ENCODE measurements at places on chromosomes 3 and 15.

- no peak for DNase-seq
Measured at GRCh38 chr3:30311781-30312180, 294.6 kb upstream of the TGFBR2 start.

GRCh38 chr3:157363393-157363792, 73.3 kb upstream of the PTX3 start:
- DNase-seq = no peak

- DNase-seq = no peak
Measured at GRCh38 chr3:60303160-60303559, 948.1 kb downstream of the FHIT start.

DNA sequence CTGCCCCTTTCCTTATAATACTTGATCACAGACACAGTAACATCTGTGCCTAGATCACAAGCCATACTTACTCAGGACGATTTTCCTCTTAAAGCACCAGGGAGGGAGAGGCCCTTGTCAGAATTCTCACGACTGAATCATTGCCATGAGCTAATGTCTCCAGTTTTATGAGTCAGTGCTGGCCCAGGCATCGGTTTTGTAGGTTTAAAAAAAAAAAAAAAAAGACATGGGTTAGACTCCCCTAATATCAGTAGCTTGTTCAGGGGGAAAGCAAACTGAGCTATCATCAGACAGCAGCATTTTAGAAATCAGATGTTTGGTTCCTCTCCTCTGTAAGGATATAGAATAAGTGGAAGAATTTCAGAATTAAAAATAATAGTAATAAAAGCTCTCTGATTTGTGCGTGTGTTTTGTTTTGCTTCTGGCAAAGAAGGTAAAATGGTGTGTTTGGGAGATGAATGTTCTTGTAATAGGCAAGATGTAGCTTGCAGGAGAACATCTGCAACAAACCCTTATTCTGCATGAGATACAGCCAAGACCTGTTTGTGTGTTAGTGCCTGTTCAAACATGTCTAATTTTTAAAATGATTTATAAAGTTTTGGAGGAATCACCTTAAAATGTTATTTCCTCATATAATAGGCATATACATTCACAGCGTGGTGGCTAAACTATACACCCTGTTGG, 193.6 kb downstream of the TP63 start:
- DNase-seq = no peak

DNA sequence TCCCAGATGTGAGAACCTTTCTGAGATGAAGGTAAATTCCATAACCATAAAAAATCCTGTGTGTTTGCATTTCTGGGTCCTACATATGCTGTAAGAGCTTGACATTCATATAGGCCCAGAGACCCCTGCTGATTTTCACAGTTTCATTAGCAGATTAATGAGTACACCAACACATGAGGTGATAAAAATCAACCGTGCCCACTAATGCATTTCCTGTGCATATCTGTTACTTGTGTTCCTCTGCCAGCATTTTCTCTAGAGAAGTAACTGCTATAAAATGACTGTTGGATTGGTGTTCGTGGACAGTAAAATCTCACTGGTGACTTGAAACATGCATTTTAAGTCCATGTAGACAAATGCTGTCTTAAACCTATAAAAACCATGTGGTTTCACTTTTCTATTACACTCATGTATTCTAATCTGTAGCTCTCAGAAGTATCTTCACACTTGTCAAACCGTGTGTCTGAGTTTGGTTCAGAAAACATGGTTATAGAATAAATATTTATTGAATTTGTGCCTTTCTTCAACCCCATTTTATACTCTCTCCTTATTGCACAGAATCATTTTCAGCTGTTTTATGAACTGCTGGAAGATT, 14.6 kb downstream of the MAP2K5 start:
- no peak for DNase-seq

- DNase-seq = no peak
Measured at GRCh38 chr3:70856414-70857162, 544.1 kb upstream of the MDFIC2 start.

GRCh38 chr3:170240671-170241070, 18.4 kb downstream of the PRKCI start:
- DNase-seq = no peak

- no peak for DNase-seq
Measured at GRCh38 chr3:126365351-126366277, 8.4 kb upstream of the KLF15 start.

DNA sequence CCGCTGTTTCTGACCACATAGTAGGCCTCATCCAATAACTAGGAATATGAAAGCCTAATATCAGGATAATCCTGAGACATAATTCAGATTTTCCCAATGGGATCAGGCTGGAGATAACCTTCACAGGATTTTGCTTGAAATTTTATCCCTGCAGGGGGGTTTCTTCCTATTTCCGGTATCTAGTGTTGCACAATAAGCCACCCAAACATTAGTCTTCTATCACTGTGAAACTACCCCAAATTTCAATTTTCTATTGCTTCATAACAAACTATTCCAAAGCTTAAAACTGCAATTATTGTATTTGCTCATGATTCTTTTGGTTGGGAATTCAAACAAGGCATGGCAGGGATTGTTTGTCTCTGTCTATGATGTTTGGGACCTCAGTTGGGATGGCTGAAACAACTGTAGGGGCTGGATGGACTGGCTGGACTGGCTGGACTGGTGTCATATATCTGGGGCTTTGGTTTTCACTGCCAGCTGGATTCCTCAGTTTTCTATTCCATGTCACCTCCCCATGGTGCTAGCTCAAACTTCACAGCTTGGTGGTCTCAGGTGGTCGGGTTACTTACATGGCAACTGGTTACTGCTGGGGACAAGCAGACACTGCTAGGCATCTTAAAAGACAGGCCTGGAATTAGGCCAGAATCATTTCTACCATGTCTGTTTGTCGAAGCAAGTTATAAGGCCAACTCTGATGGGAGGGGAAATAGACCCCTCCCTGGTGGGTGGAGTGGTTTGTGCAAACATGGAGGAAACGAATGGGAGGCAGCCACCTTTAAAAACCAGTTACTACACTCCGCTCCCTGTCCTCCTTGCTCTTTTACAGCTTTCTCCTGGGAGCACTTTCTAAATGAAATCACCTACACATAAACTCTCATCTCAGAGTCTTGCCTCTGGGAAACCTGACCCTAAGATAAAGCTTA, 88.2 kb upstream of the STT3B start:
- no peak for DNase-seq

GRCh38 chr3:86790884-86791549, 199.9 kb downstream of the VGLL3 start:
- no peak for DNase-seq

DNA sequence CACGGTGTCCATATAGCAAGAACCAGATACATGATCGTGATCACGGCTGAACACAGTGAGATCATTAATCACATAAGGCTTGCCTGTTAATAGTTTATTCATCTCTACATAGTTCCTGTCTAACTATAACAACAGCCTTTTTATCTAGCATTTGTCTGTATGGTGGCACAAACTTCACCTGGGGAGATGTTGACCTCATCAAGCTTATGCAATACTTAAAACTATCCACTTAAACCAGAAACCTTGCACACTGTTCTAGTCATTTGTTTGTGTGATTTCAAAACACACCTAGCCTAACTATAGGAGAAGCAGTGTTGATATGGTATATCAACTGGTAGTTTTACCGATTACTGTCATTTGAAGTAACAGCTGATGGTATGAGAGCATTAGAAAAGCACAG, 124.8 kb downstream of the VPS13C start:
- no peak for DNase-seq

GRCh38 chr15:85403745-85404144, 23.3 kb downstream of the AKAP13 start:
- DNase-seq = no peak

GRCh38 chr3:45223889-45224727, 2.0 kb downstream of the TMEM158 start:
- no peak for DNase-seq

DNA sequence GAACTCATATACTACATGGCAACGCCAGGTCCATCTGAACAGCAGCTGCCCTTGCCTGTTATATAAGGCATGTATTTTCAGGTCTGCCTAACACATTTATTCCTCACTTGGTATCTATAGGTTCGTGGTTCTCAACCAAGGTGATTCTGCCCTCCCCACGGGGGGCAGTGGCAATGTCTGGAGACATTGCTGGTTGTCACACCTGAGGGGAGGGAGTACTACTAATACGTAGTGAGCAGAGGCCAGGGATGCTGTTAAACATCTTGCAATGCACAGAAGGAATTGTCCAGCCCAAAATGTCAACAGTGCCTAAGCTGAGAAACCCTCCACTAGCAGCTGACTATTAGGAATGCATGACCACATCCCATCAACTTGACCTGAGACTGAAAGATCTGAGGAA, 32.6 kb downstream of the ADAMTS9 start:
- DNase-seq = no peak

DNA sequence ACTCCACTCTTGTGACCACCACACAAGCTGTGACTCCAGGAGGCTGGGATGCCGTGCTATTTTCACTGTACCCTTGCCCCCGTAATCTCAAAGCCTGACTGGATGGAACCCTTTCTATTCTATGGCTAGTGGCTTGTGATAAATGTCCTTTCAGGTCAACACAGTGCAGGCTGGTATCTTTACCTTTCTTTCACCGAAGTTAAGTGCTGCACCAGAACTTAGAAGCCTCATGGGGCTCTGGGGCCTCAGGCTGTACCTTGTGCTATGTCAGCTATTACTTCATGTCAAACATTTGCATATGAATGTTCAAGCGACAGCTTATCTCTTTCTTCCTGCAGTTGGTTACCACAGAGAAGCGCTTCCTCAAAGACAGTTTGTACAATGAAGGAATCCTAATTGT, 66.8 kb downstream of the RPL39L start:
- DNase-seq = no peak

DNA sequence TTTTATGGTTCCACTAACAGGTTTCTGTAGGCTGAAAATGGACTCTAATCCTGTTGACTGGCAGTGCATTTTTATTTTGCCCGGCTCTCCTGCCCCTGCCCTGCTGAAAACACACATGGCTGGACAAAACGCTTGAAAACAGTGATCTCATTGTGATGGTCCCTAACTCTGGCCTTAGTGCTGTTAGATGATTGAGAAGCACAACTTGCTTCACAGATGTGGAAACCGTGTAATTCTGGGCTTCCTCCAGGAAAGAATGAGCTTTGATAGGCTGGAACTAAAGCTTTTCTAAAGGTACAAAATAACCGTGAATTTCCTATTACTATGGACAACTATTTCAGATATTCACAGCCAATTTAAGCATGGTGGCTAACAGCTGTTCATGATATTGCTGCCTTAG, 121.4 kb downstream of the VGLL3 start:
- DNase-seq = no peak

GRCh38 chr3:43998836-43999727, 242.6 kb upstream of the TOPAZ1 start:
- no peak for DNase-seq

GRCh38 chr3:74080056-74080461, 455.3 kb upstream of the PDZRN3 start:
- DNase-seq = no peak

DNA sequence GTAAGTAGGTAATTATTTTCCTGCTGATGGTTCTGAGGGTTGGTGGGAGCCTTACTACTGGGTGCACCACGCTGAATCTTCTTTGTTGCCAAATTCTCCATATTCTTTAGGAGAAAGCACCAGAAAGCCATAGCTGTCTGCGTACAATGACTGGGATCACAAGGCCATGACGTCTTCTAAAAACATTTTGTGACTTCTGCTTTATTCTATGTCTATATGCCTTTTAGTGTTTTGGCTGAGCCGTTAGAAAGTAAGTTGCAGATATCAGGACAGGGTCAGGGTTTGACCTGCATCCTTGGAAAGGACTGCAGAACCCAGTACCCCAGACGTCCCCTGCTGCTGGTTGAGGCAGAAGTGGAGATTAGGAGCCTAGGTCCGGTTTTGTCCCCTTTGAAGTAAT, 95.6 kb downstream of the DNASE1L3 start:
- DNase-seq = no peak

- no peak for DNase-seq
Measured at GRCh38 chr3:177692304-177692975, 495.2 kb upstream of the TBL1XR1 start.

GRCh38 chr3:139202226-139202958, 141.4 kb upstream of the MRPS22 start:
- DNase-seq = no peak

Measured in stimulated activated CD4-positive, alpha-beta T cell treated with anti-CD3 and anti-CD28 coated beads, Interleukin-1b, Interleukin-23, amount 100 ng/mL, for 4 hours (primary cell).